ENCODE measurements at places on chromosomes 4 and X.

DNA sequence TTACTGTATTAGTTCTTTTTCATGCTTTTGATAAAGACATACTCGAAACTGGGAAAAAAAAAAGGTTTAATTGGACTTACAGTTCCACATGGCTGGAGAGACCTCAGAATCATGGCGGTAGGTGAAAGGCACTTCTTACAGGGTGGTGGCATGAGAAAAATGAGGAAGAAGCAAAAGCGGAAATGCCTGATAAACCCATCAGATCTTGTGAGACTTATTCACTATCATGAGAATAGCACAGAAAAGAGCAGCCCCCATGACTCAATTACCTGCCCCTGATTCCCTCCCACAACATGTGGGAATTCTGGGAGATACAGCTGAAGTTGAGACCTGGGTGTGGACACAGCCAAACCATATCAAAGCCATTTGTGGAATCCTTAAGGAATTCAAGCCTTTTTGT lies 1238.9 kb downstream of the ADGRL3 start:
- no peak for DNase-seq

- DNase-seq = no peak
Measured at GRCh38 chrX:46611658-46612362, 38.2 kb downstream of the CHST7 start.

GRCh38 chrX:120377715-120378114 lies 15.8 kb downstream of the ATP1B4 start:
- DNase-seq = no peak

DNA sequence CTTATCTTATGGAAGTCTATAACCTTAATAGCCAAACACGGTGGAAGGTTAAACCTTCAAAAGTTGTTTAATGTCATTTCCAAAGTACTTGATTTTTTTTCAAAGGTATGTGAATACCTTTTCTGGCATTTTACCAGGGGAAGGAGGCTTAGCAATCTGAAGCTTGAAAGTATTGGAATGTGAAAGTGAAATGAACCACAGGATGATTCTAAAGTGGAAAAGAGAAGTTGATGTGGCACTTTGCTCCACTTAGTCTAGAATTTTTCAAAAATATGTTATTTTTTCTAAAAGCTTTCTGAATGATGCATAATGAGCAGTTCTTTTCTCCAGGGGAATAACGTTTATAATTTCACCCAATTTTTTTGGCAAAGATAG lies 19.2 kb downstream of the PI4K2B start:
- DNase-seq = no peak

DNA sequence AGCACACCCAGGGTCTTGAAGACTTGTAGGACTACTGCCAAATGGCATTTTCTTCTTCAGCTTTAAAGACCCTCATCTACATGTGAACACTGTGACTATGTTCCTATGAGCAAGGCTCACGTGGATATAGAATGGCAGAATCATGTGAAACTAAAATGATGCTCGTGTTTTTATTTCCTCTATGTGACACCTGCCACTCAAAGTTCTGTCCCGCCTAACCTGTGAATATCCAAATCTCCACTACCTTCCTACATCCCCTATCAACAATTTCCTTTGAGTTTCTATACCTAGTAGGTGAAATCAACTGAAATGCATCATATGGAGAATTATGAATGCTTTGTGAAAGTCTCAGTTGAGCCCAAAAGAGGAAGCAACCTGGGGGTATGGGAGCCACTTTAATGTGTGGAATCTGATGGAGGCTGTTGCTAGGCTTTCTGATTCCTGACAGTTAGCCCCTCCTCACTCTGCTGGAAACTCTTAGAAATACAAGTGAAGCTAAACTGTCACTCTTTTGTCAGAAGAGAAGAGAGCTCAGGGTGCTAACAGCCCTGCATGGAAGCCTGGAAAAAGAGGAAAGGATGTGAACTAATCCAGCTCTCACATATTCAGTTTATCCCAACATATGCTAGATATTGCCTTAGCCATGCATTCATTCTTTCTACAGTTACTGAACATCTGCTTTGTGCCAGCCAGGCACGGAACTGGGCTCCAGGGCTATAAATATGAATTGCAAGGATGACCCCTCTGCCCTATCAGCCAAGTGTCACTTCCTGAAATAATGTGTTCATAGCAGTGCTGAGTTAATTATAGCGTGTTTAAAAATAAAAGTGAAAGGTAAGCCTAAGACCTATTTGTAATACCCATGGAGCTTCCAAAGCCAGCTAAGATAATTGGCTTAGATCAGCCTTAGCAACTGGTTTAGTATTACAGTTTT lies 11.0 kb downstream of the LHFPL1 start:
- no peak for DNase-seq

- no peak for DNase-seq
Measured at GRCh38 chrX:131571348-131571747, 27.5 kb downstream of the OR13H1 start.

- no peak for DNase-seq
Measured at GRCh38 chr4:184534511-184535391, 60.4 kb upstream of the IRF2 start.

- no peak for DNase-seq
Measured at GRCh38 chrX:133497356-133497755, 82.1 kb upstream of the GPC4 start.

DNA sequence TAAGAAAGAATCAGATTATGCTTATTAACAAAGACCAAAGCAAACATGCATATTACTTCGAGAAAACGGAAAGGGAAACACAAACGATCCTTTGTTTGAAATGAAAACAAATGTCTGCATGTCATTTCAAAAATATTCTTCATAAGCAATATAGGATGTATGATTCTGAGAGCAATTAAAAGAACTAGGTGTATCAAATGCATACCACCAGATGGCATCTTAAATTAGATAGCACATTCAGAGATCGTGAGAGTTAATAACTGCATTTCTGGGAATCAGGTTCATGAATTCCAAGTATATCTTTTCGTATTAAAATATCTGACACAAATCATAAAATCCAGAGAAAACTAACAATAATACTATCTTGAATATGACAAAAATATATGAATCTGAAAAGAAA lies 159.5 kb downstream of the PPP3CA start:
- no peak for DNase-seq

DNA sequence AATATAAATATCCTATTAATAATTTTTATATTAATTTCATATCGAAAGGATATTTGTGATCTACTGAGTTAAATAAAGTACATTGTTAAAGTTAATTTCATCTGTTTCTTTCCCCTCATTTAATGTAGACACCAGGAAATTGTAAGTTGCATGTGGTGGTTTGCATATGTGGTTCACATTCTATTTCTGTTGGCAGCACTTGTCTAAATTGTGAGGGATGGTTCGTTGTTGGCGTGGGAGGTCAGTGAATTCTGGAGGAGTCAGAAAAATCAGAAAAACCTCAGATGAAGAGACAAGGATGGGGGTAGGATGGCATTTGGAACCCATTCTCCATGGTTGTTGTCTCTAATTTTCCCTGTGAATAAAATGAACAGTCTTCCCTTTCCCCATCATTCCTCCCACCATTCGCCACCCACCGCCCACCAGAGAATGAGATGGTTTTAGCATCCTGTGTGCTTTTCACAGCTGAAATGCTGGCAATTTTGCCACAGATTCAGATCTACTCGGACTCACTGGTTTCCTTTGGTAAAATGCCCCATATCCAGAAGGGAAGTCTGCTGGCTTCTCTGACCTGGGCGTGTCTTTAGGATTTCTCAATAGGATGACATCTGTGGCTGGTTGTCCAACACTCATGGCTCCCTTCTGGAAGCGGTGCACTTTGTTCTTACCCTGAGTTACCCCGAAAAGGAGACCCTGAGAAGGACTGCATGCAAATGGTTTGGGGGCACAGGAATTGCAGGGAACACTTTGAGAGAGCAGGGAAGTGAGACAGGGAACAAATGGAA lies 52.3 kb downstream of the LGI2 start:
- DNase-seq = no peak

DNA sequence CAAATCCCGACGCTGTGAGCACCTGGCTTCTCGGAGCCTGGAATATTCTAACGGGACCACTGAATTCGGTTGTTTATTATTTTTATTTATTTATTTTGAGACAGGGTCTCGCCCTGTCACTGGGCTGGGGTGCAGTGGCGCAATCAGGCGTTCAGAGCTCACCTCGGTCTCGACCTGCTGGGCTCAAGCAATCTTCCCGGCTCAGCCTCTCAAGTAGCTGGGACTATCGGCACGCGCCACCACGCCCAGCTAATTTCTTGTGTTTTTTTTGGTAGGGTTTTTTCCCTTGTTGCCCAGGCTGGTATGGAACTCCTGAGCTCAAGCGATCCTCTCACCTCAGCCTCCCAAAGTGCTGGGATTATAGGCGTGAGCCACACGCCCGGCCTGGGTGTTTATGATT lies 21.5 kb upstream of the S100P start:
- DNase-seq = no peak

GRCh38 chr4:106496061-106496460 lies 127.5 kb upstream of the GIMD1 start:
- DNase-seq = no peak

DNA sequence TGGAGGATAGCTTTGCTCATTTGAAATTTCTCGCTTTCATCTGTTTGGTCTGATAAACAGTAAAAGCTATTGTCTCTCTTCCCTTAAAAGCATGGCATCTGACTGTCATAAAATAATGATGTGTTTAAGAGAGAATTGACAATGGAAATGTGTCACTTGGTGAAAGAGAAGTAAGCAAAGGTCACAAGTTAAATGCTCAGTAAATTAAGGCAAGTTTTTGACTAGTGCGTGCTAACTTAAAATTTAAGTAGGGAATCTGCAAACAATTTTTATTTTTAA lies 161.6 kb upstream of the ANKRD50 start:
- DNase-seq = no peak

- no peak for DNase-seq
Measured at GRCh38 chr4:150259861-150260567, 181.8 kb downstream of the DCLK2 start.
